ENCODE measurements at places on chromosomes 4 and X.

DNA sequence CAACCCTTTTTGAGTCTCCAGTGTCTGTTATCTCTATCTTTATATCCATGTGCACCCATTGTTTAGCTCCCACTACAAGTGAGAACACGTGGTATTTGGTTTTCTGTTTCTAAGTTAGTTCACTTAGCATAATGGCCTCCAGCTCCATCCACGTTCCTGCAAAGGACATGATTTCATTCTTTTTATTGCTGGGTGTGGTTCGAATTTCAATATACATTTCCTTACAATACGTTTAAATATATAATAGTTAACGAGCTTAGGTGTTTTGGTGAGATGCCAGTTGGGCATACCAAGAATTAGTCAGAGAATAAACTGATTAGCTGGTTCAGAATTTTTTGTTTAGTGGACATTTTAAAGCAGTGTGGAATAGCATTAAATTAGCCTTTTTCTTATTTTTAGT is 196.7 kb downstream of the CFAP47 start:
- no peak for DNase-seq

GRCh38 chr4:107472265-107472948 is 247.6 kb downstream of the PAPSS1 start:
- no peak for DNase-seq

DNA sequence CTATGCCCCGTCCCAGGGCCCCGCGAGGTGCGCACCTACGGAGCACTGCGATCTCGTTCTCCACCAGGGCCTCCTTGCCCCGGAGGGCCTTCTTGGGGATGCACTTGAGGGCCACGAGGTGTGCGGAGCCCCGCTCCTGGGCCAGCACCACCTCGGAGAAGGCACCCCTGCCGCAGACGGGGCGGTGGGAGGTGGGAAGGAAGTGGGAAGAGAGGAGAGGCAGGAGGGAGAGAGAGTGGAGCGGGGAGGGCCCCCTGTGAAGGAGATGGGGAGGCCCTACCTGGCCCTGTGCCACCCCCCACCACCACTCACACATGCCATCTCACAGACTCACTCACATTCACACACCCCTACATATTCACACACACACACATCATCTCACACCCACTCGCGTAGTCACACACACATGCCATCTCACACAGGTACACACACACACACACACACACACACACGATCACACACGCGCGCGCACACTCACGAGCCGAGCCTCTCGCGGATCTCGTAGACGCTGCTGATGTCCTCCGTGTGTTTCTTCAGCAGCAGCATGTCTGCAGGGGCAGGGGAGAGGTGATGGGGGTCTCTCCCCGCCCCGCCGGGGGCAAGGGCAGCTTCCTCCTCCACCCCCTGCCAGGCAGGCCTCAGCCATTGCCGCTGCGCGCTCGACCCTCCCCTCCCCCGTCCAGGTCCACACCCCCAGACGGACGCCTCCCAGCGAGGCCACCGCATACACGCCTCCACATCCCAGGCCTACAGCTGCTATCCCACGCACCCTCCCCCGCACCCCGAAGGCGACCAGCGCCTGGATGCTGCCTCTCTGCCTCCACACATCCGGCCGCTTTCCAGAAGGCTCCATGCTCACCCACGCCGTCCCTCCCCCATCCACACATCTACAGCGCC is 834 bp downstream of the PNCK start:
- no peak for DNase-seq

- no peak for DNase-seq
These were observed 35.7 kb downstream of the APBB2 start for GRCh38 chr4:41178372-41179370.

GRCh38 chr4:9999956-10000561 is 21.2 kb downstream of the SLC2A9 start:
- no peak for DNase-seq

DNA sequence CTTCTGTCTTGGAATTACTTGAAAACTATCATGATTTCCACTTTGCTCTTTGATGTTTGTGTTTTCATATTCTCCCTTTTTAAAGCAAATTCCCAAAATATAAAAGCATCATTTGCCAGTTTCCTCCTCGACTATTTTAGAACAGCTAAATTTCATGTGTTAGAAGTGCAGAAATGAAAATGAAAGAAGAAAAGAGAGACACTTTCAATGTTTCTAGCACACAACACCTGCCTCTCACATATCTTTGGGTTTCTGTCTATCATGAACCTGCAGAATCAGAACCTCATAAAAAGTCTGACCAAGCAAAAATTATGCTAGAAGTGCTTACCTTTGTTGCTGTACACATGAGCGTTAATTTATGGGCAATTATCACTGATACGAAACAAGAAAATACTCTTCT is 1.9 kb upstream of the NEUROG2 start:
- no peak for DNase-seq

- DNase-seq, result no peak
These were observed 68.4 kb upstream of the BMPR1B start for GRCh38 chr4:94689155-94689860.

DNA sequence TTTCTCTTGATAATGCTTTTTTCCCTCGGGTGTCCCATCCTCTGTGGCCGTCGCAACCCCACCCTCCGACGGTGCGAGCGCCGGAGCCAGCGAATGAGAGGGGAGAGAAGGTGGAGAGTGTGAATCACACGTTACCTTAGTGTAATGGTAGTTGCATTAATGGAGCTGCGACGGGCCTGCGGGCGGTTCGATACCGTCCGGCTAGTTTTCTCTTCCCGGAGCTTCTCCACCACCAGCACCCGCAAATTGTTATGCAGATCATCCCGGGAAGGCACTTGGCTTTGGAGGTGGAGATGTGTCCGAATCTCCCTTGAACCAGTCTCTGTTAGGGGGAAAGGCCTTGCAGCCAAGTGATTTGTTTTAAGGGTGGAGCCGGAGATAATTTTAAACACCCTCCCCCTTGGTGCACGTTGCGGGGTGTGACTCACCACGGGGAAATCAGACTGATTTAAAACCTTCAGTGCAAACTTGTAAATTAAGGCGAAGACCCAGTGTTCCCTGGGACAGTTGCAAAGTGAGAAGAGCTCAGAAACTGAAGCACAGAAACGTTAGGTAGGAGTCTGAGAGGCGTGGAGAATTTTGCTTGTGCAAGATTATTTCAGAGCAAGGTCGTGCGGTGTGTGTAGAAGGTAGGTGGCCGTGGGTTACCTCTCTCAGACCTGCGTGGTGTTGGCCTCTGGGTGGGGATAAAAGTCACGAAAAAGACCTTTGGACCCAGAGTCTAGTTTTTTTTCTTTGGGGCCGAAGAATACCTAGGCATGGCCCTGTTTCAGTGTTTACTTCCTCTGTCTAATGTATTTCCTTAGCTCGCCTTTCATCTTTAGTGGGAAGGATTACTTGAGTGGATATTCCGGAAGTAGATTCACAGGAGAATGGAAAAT is 1.3 kb downstream of the AFF1 start:
- DNase-seq, result no peak

DNA sequence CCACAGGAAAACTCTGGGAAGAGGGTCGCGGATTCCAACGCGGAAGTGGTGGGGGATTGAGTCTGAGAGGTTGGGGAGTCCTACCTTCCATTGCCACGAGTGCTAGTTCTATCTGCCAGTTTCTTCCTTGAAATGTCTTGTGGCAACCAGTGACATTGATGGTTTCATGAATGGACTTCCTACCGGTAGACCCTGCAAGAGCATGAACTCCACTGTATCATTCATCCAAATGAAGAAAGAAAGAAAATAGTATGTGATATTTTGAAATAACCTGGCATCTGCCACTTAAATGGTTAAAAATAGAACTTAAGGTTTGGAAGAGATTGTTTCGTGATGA is 1.1 kb upstream of the SLC10A7 start:
- DNase-seq, result no peak

DNA sequence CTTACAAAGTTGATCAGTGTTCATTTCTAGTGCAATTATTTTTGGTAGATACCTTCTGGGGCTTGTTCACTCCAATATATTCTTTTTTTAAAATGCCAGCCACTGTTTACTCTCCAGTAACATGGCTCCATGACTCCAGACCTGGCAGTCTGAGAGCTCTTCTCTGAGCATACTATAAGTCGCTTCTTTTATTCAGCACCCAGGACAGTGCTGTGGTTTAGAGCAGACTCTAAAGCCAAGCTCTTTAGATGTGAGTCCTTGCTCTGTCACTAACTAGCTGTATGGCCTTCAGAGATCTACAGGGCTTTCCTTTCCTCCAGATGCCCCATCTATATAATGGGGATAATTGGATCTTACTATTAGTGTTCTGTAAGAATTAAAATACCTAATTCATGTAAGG is 200.2 kb upstream of the FAM241A start:
- DNase-seq, result no peak

DNA sequence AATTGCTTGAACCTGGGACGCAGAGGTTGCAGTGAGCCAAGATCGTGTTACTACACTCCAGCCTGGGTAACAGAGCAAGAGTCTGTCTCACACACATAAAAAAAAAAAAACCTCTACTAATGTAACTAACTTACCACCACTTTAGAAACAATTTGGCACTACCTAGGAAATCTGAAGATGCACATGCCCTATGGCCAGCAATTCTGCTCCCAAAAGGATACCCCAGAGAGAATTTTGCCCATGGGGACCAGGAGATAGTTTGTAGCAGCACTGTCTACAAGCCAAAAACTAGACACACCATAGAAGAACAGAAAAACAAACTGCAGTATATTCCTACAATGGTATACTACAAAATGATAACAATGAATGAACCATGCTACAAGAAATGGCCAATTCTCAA is 37.5 kb downstream of the USP46 start:
- no peak for DNase-seq

GRCh38 chrX:71629467-71629866 is 11.2 kb upstream of the CXCR3 start:
- no peak for DNase-seq

- DNase-seq, result no peak
These were observed 31.1 kb upstream of the DOCK11 start for GRCh38 chrX:118464501-118464900.

GRCh38 chr4:114321366-114321765 is 277.2 kb upstream of the UGT8 start:
- DNase-seq, result no peak

- DNase-seq, result no peak
These were observed 263.2 kb upstream of the FTHL17 start for GRCh38 chrX:31334997-31335396.

DNA sequence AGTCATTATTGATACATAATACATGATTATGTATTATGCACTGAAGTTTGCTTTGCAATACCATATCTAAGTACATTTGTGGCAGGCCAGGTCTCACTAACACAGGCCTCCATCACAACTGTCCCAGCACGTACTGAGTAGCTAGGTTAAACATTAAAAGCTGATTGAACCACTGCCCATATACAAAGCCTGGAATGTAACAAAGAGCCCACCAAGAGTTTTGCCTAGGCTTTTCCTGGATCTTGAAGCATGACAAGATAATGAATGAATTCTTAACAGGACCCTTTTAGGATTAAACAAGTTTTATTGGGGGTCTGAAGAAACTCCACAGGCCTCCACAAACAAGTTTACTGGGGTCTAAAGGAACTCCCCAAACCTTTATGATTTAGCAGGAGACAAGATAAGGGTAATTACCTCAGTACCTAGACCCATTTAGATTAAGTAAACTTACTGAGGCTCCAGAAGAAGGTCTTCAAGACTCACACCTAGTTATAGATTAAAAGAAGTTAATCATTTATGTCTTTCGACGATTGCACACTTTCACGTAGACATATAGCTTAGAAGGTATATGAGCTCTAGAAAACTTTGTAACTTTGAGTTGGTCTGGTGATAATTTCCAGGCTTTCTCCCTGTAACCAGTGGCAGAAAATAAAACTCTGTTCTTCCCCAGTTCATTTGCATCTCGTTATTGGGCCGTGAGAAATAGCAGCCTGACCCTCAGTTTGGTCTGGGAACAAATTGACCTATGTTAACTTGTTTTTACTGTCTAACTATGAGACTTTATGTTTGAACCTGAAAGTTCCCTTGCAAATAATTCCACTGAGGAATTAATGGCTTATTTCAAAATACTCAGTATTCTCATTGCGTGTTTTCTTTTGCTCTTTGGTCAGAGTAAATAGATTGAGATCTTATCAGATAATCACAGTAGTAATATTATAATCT is 84.8 kb downstream of the PHEX start:
- no peak for DNase-seq

GRCh38 chrX:70280573-70280972 is 1.4 kb upstream of the RAB41 start:
- no peak for DNase-seq

GRCh38 chr4:1198098-1198844 is 25.9 kb upstream of the SPON2 start:
- DNase-seq, result no peak

DNA sequence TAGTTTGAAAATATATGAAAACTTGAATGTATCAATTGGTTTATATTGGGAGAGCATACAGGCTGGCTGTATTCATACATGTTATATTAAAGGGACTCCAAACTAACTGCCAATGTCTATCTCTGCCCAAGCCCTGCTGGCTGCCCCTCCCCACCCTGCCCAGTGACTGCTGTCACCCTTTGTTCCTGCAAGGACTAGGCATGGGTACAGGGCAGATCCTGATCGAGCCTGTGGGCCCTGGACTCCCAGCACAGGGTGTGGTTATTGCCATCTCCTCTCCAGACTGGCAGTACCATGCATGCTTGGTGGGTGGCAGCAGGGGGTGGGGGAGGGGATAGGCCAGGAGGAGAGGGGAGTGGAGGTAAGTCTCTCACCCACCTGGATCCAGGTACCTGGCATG is 167.5 kb upstream of the RASGEF1B start:
- DNase-seq, result no peak

DNA sequence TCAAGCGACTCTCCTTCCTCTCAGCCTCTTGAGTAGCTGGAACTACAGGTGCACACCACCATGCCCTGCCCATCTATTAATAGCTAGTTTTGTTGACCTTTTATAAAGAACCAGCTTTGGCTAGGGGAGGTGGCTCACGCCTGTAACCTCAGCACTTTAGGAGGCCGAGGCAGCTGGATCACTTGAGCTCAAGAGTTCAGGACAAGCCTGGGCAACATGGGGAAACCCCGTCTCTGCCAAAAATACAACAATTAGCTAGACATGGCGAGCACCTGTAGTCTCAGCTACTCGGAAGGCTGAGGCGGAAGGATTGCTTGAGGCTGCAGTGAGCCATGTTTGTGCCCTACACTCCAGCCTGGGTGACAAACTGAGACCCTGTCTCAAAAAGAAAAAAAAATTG is 2.7 kb downstream of the TKTL1 start:
- no peak for DNase-seq

DNA sequence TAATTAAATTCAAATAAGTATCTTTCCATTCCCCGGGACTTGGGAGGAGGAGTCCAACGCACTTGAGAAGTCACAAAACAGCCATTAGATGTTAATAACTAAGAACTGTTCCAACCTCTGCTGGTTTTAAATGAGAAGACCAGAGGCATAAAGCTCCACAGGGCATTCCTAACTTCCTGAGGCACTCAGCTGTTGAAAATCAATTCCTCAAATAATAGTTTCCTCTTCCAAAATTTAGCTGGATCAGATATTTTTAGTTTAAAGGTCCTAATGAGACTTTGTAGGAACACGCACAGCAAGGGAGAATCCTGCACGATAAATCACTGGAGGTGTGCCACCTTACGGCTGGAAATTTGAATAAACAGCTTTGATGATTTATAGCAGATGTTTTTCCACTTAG is 504.3 kb upstream of the ZFP42 start:
- no peak for DNase-seq

GRCh38 chr4:10083861-10084641 is 32.5 kb downstream of the WDR1 start:
- no peak for DNase-seq
